Hematopoietic multipotent progenitor cell treated with erythropoietin and hydrocortisone succinate and interleukin-3 and kit ligand, for 15 days (in vitro differentiated cells): ENCODE measurements at places on chromosomes 6 and 20.
A peak's percentile ranks its signal among the peaks of the same experiment; 100 is the strongest.

DNA sequence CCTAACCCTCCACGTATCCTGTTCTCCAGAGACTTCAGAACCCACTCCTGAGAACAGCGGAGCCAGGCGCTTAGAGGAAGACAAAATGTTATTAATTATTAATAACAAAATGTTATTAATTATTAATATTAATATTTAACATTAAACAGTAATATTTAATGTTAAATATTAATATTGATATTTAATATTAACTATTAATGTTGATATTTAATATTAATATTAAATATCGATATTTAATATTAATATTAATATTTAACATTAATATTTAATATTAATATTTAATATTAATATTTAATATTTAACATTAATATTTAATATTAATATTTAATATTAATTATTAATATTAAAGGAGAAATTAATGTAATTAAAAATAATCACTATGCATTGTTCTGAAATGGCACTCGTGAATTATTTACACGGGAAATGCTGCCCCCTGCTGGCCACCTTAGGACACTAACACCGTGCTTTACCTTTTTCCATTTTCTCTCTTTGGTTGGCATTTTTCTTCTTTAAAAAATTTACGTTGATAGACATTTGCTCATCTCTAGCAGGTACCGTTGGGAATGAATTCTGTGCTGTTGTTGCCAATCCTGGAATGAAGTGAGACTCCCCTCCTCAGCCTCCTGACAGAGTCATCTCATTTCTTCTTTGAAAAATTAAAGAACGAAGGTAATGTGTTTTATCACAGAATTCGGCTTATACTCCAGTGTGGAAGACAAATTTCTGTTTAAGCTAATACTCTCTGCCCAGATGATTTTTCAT is 7.5 kb upstream of the GGTLC1 start:
- peak; percentile 68 for DNase-seq

- DNase-seq, result no peak
Observed at GRCh38 chr6:56683882-56684281, 41.2 kb upstream of the DST start.

DNA sequence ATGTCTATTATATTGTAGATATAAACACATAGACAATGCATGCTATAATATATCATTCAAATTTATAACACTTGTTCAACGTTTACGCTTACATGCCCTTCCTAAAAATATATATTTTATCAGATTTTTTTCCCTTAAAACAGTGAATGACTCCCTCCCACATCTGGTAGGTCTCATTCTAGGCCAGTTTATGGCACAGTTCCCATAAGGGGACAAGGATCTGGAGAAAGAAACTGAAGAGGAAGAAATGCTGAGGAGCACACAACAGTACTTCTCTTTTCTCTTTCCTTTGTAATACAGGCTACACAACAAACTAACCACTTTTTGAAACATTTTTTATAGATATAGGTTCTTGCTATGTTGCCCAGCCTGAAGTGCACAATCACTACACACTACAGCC is 48.6 kb upstream of the RCAN2 start:
- DNase-seq, result no peak

DNA sequence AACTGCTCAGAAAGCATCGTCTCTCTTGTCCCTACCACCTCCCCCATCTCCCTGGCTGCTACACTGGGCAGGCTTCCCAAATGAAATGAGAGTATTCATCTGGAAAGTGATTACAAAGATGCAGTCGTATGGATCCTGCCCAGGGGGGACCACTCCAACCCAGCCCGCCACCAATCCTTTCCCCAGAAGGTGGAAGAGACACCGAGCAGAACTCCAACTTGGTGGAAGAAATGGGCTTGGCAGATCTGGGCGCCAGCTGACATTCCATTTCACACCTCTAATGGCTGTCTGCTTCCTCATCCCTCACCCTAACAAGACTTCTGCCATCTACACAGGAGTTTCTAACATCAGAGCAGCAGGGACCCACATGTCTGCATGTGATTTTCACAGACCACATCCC is 12.7 kb downstream of the PKHD1 start:
- no peak for DNase-seq

DNA sequence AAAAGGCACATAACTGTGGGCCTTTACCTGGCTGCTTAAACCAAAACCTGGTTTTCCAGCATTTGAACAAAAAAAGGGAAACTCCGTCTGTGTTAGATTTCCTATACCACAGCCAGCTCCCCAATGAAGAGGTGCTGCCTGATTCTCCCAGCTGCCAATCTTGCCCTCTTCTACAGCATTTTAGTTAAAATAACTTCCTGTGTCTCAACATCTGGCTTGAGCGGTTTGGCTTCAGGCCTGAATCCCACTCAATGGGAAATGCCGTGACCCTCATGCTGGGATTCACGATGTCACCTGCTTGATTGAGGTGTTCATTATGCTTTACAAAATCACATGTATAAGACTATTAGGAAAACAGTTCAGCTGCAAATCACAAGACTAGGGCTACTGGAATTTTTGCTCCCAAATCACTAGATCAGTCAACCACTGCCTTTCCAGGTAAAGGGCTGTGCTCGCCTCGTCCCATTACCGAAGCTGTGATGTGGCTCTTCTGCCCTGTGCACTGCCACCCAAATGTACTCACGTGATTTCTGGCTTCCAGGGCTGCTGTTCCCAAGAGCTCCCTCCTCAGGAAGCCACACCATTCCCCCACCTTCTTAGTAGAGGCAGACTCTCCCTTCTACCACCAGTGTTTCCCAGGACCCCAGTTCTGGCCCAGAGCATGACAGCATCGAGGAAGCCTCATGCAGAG is 94.6 kb downstream of the PSMG4 start:
- DNase-seq, result no peak

DNA sequence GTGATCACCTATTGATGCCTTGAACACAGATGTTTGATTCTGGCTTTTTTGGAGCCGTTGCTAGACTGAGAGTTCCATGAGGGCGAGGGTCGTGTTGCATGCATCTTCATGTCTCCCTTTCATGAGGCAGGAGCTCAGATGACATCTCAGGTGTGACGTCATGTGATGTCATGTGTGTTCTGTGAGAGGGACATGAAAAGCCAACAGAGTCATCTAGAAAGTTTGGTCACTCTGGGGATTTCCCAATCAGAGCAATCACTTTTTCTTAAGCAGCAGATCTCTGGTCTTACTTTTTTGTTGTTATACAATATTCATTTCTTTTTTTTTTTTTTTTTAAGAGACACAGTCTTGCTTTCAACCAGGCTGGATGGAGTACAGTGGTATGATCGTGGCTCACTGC is 411.8 kb downstream of the PREX1 start:
- DNase-seq, result no peak

GRCh38 chr6:35412102-35412501 is 40.0 kb upstream of the FANCE start:
- no peak for DNase-seq

GRCh38 chr6:163780994-163781393 is 366.5 kb downstream of the QKI start:
- no peak for DNase-seq

- DNase-seq, result no peak
Observed at GRCh38 chr6:37928217-37928616, 108.7 kb downstream of the ZFAND3 start.

- DNase-seq, result no peak
Observed at GRCh38 chr20:2022163-2022562, 28.3 kb upstream of the PDYN start.

- DNase-seq, result no peak
Observed at GRCh38 chr6:137823826-137824555, 43.1 kb upstream of the TNFAIP3 start.

DNA sequence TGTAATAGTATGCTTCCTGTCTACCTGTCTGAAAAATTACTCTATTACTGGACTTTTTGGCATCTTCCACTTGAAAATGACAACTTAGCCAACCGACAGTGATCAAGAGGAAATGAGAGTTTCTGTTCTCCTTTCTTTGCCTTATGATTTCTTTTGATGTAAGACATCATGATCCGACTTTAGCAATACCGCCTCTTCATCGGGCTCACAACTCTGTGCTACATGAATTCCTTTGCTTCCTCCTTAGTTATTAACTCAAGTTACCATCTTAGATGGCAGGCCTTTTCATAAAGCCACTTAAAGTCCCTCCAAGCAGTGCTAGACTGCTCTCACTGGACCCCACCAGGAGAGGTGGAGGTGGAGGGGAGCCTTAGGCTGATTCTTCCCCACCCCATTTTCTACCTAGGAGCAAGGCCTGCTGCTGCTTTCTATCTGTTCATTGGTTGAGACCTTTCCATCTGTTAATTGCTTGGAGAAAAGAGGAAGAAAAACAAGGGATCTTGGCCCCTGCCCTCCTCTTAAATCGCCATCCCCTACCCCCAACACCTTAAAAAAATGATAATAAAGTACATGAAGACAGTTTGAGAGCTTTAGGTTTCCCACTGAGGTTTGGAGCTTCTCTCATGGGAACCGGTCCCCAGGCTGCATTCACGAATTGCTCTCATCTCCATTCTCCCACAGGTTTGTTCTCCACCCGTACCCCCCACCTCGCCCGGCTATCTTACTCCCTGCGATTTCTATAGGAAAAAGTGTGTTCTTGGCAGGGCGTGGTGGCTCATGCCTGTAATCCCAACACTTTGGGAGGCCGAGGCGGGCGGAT is 21.6 kb upstream of the MCM3 start:
- DNase-seq, result no peak

GRCh38 chr6:120569714-120570113 is 764.6 kb downstream of the TBC1D32 start:
- DNase-seq, result no peak

GRCh38 chr20:42401613-42402012 is 783.4 kb upstream of the CHD6 start:
- no peak for DNase-seq

DNA sequence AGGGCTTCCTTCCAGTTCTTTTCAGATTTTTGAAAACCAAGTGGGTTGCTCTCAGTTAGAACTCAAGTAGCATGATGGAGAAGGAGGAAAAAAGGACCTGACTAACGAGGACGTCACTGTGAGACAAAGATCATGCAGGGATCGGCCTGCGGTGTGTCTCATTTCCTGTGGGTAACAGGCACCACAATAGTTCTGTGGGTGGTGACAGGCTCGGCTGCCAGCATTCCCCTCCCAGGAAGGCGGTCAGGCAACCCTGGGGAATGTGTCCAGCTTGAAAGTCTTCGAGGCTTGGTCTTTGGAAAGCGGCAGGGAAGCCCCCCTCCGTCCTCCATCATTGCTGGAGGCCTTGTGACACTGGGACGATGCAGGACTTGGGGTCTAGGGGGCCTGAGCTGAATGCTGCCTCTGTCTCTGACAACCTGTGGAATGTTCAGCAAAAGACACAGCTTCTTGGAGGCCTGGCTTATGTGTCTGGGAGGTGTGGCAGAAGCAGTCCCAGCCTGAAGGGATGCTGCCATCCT is 121.0 kb downstream of the BCAS1 start:
- no peak for DNase-seq

GRCh38 chr6:15062516-15063252 is 183.2 kb upstream of the JARID2 start:
- no peak for DNase-seq

DNA sequence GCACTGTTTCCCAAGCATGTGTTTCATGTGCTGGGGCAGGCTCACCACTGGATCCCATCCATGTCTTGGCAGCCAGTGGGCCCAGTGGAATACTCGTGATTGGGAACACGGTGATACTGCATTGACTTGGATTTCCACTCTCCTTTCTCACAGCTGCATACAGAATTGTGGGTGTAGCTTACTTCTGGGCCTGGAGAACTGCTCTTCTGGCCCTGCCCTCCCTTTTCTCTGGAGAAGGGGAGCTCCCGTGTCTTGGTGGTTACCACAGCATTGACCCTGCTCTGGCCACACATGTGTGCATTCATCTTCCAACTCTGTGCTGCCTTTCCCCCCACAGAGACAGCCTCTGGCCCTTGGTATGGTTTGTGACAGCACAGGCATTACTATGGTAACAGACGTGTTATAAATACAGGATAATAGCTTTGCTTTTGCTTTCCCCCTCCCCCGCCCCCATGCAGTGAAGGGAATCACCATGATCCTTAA is 21.6 kb downstream of the SOBP start:
- DNase-seq, result no peak

DNA sequence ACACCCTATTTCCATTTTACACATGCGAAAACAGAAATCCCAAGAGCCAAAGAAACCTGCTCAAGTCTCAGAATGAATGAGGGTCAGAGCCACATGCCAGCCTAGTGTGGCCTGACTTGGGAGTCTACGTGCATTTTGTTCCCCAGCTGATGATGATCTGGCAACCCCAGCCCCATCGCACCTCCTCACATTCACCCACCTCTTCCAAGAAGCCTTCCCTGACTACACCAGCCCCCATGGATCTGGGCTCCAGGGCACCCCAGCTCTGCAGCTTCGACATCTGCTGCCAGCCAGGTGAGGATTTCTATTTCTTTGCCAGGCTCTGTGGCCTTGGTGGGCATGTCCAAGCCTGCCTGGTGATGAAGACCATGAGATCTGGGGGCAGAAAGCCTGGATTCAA is 41.0 kb downstream of the ANGPT4 start:
- no peak for DNase-seq

DNA sequence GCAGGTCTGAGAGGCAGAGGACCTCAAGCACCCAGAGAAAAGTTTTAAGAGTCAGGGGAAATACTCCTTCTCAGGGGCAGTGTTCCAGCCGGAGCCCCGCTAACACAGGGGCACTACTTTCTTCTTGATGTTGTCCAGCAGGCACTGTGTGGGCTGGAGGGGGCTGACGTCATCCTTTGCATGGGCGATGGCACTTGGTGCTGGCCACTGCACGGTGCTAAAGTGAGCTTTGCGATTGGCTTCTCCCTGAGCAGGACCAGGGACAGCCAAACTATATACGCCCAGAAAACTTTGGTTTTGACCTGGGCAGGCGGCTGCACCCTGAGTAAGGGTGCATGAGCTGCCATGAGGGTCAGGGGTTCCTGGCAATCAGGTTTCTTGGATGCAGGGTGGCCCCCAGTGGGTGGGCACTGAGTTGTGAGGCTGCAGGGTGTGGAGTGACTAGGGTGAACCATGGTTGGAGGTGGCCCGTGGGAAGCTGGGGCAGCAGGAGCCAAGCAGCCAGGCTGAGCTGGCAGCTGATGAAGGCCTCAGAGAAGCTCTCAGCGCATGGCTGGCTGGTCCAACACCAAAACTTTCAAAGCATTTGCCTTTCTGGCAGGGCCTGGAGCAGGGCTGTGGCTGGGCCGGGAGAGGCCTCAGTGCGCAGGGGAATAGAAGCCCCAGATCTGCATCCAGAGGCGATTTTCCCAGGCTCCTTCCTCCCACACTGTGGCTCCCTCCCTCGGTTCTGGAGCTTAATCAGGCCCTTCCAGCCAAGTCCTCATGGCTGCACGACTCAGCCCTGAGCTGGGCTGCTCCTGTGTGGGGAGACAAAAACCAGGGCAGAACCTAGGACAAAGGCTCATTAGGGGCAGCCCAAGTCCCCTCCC is 18.3 kb downstream of the MRPS18A start:
- no peak for DNase-seq

GRCh38 chr6:34723203-34723602 is 26.6 kb upstream of the ILRUN start:
- no peak for DNase-seq

DNA sequence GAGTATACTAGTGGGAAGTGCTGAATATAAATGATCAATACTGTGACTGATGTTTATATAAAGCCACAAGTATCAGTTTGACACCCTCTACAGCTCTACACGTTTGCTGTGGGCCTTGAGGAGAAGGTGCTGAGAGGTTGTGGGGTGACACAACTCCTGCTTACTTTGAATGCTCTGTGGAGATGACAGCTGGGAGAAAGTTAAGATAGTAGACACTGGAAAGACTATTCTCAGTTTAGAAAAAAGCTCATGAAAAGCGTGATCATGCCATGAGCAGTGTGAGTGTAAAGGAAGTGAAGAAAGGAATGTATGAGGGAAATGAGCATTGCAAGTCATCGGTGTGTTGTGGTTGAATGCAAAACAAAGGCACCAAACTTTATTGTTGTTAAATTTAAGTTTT is 215.8 kb downstream of the UTRN start:
- no peak for DNase-seq
